Bronchial epithelial cell (primary cell): ENCODE measurements at places on chromosomes 12 and 14.

- DNase-seq = no peak
Measured at GRCh38 chr12:121798787-121799155, 5.0 kb upstream of the SETD1B start.

- no peak for DNase-seq
Measured at GRCh38 chr12:76762601-76762980, 1.3 kb upstream of the ZDHHC17 start.

- DNase-seq = no peak
Measured at GRCh38 chr12:24198936-24199671, 249.6 kb upstream of the SOX5 start.

DNA sequence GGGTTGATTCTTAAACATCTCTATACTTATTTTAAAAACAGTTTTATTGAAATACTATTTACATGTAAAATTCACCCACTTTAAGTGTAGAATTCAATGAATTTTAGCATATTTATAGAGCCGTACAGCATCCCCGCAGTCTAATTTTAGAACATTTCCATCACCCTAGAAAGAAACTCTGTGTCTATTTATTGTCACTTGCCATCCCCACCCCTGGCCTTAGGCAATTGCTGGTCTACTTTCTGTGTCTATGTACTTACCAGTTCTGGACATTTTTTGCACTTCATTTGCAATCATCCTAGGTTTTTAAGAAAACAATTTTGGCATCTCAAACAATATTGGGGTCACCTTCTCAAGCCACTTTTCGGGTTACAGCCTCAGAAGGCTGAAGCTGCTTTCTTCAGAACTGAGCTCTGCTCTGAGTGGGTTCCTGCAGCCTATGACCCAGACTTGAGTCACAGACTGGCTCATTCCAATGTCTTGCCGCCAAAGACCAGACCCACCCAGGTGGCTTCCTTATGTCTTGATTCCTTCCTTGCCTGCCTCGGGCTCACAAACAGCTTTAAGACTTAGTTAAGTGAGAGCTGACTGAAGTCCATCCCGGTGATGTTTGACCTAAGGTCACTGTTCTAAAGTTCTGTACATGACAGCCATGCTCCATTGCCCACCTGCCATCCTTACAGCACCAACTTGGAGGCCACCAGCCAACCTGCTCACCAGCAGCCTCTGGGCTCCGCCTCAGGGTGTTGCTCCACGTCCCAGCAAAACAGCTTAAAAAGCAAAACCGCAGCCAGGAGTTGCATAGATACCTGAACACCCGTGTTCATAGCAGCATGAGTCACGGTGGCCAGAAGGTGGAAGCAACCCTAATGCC, 131.5 kb downstream of the CHST11 start:
- DNase-seq = peak; percentile 96

DNA sequence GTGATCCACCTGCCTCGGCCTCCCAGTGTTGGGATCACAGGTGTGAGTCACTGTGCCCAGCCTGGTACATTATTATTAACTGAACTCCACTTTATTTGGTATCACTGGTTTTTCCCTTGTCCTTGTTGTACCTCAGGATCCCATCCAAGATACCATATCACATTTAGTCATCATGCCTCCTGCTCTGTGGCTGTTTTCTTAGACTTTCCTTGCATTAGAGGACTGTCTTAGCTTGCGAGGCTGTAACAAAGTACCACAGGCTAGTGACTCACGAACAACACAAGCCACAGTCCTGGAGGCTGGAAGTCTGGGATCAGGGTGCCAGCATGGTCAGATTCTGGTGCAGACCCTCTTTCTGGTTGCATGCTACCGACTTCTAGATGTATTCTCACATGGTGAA, 12.2 kb downstream of the KLC1 start:
- DNase-seq = peak; percentile 54

DNA sequence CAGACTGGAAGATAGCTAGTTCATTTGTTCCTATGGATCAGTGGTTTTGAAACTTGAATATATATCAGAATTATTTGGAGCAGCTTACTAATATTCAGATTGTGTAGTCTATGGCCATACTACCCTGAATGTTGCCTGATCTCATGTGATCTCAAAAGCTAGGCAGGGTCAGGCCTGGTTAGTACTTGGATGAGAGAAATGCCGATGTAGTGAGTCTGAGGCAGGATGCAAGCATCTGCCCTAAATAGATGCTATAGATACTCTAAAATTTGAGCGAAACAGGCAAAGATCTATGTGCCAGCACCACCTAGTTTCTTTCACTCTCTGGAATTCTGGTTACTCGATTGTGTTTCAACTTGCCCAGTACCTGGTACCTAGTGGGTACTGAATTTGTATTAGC, 40.9 kb downstream of the FRMD6 start:
- no peak for DNase-seq

DNA sequence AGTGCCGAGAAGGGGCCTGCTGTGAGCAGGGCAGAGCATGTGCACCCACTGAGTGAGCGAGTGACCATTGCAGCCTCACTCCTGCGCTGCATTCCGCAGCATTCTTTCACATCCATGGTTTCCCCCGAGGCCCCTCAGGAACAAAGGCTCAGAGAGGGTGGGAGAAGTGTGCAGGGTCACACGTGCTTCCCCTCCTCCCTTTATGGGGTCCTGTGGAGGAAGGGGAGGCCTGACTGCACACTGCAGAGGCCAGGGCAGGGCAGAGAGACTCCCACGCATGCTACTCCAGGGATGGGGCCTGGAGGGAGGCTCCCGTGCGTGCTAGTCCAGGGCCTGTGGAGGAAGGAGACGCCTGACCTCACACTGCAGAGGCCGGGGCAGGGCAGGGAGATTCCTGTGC, 63.2 kb downstream of the DIO3 start:
- no peak for DNase-seq

DNA sequence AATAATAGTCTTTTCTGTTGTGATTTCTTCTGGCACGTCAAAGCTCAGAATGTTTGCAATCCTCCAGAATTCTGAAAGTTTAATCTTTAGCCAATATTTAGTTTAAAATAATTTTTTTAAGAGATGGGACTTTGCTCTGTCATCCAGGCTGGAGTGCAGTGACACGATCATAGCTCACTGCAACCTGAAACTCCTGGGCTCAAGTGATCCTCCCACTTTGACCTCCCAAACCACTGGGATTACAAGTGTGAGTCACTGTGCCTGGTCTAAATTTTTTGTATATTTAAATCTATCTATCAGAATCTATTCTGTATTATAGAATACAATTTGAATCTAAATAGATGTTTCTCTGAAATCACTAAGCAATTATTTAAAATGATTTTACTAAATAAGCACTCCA, 572.7 kb downstream of the VRK1 start:
- DNase-seq = no peak

DNA sequence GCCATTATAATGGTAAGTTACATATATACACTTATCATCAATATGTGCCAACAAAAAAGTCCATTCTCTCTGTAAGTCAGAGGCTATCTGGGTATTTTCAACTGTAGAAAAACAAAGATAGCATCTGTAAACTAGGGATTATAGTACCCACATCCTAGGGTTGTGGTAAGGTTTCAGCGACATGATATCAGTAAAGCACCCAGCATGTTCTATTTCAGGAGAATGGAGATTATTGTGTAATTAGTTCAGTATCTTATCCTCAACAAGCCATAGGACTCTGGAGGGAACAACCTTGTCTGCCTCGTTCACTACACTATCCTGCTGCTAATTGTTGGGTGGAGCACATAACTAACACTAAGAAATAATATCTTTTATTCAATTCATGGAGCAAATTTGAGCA, 19.7 kb upstream of the CKAP4 start:
- DNase-seq = no peak

GRCh38 chr14:91108941-91109611, 4.8 kb upstream of the DGLUCY start:
- no peak for DNase-seq

DNA sequence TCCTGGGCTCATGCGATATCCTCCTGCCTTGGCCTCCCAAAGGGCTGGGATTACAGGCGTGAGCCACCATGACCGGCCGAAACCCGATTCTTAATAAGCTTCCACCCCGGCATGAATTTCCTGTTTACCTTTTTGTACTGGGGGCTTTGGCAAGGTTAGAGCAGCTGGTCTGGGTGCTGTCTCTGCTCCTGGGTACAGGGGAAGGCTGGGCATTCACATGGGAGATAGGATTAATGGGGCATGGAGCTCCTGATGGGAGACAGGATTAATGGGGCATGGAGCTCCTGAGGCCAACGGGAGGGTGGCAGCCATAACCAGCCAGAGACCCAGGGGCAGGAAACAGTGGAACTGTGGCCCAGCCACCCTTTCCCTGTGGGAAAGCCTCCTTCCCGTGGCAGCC, 69.5 kb upstream of the DICER1 start:
- no peak for DNase-seq

DNA sequence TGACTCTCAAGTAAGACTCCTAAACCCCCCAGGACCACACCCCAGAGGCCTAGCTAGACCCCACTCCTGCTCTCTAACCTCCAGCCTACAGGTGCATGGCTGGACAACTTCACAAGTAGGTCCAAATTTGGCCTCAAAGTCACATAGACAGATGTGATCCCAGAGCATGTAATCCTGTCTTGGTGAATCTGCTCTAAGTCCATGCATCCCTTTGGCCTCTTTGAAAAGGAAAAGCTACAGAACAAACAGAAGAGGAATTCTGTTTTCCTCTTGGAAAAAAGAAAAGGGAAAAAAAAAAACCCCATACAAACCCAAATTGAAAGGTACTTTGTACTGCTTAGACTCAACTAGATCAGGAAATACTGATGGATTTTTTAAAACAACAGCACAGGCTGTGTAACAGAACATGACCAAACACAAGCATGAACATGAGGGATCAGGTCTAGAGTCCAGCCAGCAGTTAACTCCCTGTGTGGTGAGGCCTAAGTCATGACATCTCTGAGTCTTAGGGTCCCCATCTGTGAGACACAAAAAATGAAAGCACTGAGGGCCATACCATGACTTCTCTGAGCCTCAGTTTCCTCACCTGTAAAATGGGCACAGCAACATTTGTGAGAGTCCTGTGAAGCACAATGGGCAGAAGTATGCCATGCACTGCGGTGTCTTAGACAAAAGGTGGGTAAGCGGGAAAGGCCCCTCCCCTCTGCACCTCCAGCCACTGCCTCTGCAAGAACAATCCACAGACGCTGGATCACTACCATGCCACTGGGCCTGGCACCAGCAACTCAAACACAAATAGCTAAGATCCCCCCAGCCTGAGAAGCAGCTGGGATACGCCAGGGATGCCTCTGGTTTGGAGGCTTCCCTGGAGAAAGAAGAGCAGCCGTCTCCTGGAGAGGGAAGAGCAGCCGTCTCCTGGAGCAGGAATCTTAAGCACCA, 9.9 kb downstream of the PITPNM2 start:
- DNase-seq = no peak

DNA sequence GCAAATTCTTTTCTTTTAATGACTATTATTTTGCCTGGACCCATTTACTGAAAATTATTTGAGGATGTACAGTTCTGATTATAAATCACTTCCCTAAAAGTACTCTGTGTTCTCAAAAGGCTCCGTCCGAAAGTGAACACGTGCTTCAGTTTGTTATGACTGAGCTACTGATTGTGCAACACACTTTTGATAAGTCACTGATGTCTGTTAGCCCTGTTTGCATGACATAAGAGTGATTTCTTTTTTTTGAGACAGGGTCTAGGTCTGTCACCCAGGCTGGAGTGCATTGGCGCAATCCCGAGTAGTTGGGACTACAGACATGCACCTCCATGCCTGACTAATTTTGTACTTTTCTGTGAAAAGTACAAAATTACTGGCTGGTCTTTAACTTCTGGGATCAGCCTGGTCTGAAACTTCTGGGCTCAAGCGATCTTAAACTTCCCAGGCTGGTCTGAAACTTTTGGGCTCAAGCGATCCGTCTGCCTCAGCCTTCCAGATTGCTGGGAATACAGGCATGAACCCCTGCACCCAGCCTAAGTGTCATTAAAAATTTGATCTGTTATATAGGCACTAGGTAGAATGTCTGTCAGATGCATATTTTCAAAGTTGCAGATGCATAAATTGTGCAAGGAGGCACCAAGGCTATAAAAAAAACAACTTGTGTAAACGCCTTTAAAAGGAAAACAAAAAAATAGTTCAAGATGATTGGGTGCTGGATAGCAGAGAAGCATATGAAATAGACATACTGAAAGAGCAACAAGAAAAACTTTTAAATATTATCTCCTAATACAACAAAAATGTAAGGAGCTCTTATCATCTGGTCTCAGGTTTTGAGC, 111.5 kb downstream of the SRGAP1 start:
- peak; percentile 64 for DNase-seq
